ENCODE measurements at places on chromosomes 1 and 21.
A peak's percentile ranks its signal among the peaks of the same experiment; 100 is the strongest.

DNA sequence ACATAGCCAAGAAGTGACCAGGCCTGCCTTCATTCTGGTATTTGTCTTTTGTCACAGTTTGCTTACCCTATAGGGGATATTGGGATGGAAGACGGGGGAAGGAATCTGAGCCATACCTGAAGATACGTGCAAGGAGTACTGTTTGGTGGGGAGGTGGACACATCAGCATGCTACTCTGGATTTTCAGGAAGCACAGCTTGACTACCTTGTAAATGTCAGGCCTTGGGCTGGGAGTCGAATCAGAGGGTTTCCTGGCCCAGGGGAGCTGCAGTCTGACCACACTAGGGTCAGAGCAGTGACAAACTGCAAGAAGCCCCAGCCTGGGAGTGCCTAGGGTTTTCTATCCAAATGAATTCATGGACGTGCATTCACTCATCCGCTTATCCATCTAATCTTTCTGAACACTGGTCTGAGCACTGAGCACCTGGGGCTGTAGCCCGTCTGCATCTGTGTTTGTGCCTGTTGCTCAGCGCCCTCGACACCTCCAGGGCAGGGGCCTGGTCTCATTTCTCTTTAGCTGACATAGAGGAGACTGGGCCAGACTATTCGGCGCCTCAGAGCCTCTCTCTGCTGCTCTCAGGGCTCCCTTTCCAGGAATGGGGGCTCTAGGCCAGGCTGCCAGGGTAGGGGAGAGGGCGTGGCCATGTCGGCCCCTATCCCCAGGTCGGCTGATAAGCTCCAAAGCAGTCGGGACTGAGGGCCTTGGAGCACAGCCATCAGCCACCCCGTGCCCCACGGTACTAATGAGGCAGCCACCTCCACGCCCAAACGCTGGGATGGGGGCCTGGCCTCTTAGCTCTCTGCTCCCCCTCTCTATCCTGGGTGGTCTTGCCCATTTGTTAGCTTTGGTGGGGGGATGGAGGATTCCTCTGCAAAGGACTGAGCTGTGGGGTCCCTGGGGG, 47.0 kb upstream of the SLC2A1 start:
- no peak for DNase-seq

- peak; percentile 13 for DNase-seq
These were observed 793.7 kb upstream of the ADGRL2 start for GRCh38 chr1:81007024-81007423.

DNA sequence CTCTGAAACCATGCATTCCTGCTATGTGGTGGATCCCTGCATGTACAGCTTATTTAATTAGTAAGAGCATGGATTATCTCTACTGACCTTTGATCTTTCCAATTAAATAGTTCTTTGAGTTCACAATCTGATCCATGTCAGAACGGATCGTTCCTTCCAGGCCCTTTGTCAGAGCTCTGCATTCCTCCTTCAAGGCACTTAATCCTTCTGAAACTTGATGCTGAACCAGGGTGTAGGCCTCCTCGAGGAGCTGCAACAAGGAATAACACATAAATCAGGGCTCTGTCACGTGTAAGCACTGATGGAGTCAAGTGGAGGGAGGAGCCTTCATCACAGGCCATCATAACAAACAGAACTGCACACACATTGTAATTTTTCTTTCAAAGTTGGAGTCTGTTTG, 68.4 kb upstream of the EDEM3 start:
- no peak for DNase-seq

- DNase-seq = peak; percentile 54
These were observed 163.2 kb upstream of the COL6A1 start for GRCh38 chr21:45818276-45818903.

DNA sequence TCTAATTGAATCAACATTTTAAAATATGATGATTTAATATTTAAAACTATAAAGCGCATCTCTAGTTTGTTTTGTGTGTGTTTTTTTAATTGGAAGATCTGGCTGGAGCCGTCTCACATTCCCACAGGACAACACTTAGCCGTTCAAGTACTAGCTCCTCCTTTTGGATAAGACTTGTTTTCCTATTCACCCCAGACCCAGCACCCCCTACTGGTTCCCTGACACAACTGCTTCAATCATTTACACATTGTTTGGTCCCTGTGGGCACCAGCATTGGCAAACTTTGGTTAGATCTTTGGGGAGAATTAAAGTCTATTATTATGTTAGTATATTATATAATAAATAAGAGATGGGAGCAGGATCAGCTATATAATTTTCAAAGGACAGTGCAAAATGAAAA, 34.5 kb downstream of the TYW3 start:
- DNase-seq = no peak

GRCh38 chr1:66705110-66705509, 47.1 kb upstream of the DYNLT5 start:
- DNase-seq = peak; percentile 66

DNA sequence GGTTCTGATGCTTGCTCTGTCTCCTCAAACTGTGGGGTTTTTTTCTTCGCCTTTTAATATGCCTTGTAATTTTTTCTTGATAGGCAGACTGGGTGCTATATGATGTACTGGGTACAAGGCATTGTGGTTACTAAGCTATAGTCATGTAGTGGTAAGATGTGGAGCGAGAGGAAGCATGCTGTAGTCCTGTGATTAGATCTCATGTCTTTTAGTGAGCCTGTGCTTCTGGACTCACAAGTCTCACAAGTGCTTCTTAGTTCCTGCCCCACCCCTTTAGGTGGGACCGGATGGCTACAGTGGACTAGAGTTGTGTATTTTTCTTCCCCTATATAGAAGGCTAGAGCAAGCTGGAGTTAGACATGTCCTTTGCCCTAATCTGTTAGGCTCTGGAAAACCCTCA, 178.7 kb downstream of the DNM3 start:
- DNase-seq = no peak

GRCh38 chr1:16187748-16188401, 24.6 kb downstream of the ARHGEF19 start:
- DNase-seq = peak; percentile 48

- no peak for DNase-seq
These were observed 48.0 kb upstream of the WDR26 start for GRCh38 chr1:224482619-224483018.

DNA sequence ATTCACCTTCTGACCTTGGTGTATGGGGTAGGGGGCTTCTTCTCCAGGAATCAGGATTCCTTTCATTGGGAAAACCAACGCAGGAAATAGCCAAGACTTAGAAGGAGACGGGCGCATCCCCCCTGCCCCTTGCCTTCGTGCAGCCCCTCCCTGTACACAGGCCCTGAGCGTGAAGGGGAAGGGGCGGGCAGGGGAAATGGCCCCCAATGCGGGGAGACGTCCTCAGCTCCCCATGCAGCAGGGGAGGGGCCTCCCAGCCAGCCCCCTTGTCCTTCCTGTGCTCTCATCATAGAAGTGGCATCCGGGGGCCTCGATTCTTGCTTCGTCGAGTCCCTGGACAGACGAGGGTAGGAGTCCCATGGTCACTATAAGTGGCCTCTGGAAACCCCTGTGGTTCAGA, 116.9 kb downstream of the AJAP1 start:
- no peak for DNase-seq

DNA sequence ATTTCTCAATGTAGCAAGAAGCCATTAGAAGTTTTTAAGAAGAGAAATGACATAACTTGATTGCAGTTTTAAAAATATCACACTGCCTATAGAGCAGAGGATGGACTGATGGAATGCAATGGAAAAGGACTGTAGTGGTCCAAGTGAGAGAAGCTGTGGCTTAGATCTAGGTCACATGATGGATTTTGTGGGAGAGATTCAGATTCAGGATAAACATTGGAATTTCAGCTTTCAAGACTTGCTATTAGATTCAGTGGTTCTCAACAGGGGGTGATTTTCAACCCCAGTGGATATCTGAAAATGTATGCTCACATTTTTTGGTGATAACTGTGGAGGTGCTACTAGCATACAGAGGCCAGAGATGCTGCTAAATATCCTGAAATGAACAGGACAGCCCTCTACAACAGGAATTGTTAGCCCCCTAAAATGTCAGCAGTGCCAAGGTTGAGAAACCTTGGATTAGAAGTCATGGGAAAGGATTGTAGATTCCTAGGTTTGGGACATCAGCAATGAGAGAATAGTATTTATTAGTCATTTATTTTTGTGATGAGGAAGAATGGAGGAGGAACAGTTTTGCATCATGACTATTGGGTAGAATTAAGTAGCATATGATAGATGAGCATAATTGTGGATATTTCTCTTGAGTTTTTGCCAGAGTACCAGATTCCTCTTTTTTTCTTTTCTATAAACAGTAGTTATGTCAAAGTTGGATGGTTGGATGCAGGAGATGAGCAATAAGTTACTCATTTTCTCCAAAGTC, 30.1 kb upstream of the KCNK2 start:
- peak; percentile 86 for DNase-seq

DNA sequence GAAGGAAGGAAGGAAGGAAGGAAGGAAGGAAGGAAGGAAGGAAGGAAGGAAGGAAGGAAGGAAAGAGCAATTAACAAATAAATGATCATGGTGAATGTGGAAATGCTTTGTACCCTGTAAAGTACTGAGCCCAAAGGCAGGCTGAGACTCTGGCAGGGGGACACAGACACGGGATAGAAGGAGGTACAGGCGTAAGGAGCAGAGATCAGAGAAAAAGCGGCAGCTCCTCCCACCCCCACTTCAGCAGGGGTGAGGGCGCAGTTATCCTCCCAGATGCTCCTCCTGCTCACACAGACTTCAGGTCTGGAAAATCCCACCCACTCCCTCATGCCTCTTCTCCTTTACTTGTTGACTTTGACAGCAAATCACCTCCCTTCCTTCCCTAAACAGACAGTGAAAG, 464.5 kb downstream of the MATN1 start:
- DNase-seq = no peak

- DNase-seq = peak; percentile 42
These were observed 403.2 kb upstream of the B3GALT2 start for GRCh38 chr1:193589597-193590040.

GRCh38 chr1:227315629-227316346, 2.5 kb downstream of the CDC42BPA start:
- no peak for DNase-seq

- no peak for DNase-seq
These were observed at the start of gene PATJ for GRCh38 chr1:61741711-61742619. Gene PATJ (plus strand): TSS chr1:61742480. CDS start chr1:61762893, 20,413 bp downstream.

GRCh38 chr1:40848530-40849189, 13.5 kb downstream of the CITED4 start:
- peak; percentile 34 for DNase-seq

DNA sequence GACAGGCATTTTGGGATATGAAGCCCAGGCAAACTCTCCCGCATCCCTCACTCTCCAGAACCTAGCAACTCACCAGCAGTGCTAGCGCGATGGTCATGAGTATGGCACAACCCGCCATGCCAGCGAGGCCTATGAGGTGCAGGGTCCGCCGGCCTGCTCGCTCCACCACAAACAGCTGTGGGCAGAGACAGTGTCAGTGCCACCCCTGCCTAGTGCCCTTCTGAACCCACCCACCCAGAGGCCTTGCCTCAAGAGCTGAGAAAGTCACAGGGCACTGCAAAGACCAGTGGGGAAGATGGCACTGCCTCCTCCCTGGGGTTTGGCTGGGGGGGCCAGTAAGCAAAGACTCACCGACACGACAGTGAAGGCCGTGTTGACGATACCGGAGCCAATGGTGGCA, 29.8 kb downstream of the SLC2A1 start:
- DNase-seq = no peak

- no peak for DNase-seq
These were observed 4.2 kb downstream of the SPOCD1 start for GRCh38 chr1:31811605-31812004.

DNA sequence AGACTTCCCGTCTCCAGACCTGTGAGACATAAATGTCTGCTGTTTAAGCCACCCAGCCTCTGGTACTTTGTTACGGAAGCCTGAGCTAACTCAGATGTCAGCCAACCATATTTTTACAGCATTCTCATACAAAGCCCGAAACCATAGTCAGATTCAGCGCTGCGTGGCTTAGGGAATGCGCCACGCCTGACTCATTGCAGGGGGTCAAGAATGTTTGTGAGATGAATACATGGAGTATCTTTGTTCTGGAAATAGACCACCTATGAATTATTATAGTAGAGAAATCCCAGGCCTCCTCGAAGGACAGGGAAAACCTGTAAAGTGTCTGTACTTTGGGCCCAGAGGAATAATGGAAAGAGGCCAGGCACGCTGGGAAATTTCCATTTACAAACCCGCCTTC, 434.8 kb downstream of the CAMTA1 start:
- DNase-seq = peak; percentile 61

DNA sequence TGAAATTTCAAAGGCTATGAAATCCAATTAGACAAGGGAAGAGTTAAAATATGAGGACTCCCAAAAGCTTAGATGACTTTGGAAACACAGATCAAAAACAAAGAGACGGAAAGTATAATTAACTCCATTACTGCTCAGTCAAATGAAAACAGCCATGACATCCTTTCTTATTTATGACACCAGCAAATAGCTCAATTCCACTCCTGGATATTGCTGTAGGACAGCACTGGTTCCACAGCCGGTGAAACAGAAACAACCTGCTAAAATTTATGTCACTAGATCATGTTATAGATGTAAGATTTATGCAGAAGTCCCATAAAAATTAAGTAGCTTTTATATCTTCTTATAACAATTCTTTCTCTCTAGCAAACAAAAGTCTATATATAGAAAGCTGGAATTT, 65.6 kb upstream of the RRP15 start:
- no peak for DNase-seq

DNA sequence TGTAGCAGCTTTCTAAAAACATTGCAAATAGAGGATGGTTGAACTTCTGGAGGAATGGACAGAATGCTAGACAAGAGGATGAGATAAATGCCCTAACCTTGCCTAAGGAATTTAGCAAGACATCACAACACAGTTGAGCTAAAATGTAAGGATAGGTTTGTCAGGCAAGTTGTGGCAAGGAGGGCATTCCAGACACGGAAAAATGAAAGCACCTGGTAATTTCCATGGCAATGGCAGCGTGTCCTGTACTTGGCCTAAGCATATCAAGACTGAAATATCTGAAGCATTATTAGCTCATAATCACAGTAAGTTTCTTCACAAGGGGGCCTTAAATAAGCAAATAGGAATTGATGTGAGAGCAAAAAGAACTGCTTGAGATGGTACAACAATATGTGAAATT, 105.1 kb upstream of the USP25 start:
- DNase-seq = no peak

GRCh38 chr1:150627826-150628410, 1.5 kb downstream of the ENSA start:
- no peak for DNase-seq

DNA sequence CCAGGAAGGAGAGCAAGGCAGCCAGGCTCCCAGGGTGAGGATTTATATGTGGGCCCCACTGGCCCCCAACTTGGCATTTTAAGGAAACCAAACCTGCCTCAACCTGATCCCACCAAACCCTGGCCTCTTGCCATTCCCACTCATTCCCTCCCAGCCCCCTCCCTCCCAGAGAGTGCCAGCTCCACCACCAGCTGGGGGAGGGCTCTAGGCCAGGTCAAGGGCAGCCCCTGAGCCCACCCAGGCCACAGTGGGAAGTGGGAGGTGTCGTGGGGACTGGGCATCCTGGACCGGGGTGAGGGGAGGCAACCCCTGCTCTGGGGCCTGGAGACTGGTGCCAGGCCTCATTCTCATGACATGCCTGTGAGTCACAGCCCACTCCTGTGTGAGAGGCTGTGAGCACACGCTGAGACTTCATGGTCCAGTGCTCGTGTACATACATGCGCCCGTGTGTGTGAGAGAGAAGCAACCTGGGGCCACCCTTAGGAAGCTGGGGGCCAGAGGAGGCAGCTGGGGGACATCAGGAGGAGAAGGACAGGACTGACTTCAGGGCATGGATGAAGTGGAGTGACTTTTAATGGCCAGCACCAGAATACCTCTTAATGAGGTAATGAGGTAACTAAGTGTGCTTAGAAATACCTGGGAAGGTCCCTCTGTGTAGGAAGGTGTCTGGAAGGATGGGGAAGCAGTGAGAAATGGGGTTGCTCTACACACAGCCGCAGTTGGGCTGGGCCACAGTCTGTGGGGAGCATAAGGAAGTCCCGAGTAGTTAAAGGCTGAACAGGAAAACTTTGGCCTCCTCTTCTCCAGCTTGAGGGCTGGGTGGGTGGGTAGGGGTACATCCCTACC, at the start of gene S100A2:
S100A2 (minus strand) TSS at position 316 of the 846 bp plus-strand sequence. CDS start 1,967 bp downstream, outside the sequence.
- peak; percentile 75 for DNase-seq
